ENCODE measurements at places on chromosomes 5 and 9. TPM values are rescaled to one million over a fixed set of nuclear protein-coding genes. Genes with fewer than 3 reads are reported as not detected.

- no peak for DNase-seq
- no peaks in the 10 kb centered on the region for H3K36me3 ChIP-seq
- H3K27me3 ChIP-seq: peaks cover 32% of the 10 kb centered on the region
- no peak overlapping the region for H3K4me3 ChIP-seq
- no peaks in the 10 kb centered on the region for H3K4me1 ChIP-seq
These were observed 9.7 kb upstream of the TGFBI start for GRCh38 chr5:136018814-136019783.

GRCh38 chr5:180829726-180830125 lies 27.1 kb upstream of the MGAT1 start:
- DNase-seq: no peak
- H3K36me3 ChIP-seq: peaks cover 42% of the 10 kb centered on the region
- peaks cover 42% of the 10 kb centered on the region for H3K4me1 ChIP-seq
- peak overlapping the region; percentile 99 for H3K27ac ChIP-seq
- peak overlapping the region; percentile 98 for H3K4me3 ChIP-seq

- DNase-seq: no peak
- H3K27me3 ChIP-seq: no peaks in the 10 kb centered on the region
- no peak overlapping the region for H3K4me3 ChIP-seq
- H3K4me1 ChIP-seq: peaks cover 5% of the 10 kb centered on the region
- no peaks in the 10 kb centered on the region for H3K36me3 ChIP-seq
- H3K27ac ChIP-seq: no peak overlapping the region
These were observed 33.6 kb upstream of the FBP1 start for GRCh38 chr9:94672811-94673487.

DNA sequence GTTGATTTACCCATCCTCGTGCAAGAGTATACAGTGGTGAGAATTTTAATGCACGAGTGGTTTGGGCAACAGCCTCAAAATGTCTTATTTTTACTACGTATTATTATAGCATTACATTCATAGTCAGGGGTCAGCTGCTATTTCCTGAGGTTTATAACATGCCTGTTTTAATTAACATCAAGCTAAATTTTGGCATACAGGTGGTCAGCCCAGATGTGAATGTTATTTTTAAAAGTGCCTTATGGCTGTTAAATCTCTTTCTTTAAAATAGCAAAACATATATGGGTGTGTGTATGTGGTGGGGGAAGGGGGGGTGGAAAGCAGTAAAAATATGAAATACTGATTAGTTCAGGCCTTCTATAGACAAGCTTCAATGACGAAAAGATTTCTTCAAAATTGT lies 424.5 kb upstream of the CLINT1 start:
- no peak overlapping the region for H3K4me3 ChIP-seq
- no peaks in the 10 kb centered on the region for H3K27me3 ChIP-seq
- DNase-seq: no peak
- no peaks in the 10 kb centered on the region for H3K4me1 ChIP-seq
- H3K27ac ChIP-seq: no peak overlapping the region

PCDHGA1 gene
- not detected for total RNA-seq

GRCh38 chr5:55923177-55923771 lies 71.5 kb downstream of the IL6ST start:
- peak overlapping the region; percentile 90 for H3K4me3 ChIP-seq
- no peaks in the 10 kb centered on the region for H3K36me3 ChIP-seq
- H3K27me3 ChIP-seq: peaks cover 4% of the 10 kb centered on the region
- no peak for DNase-seq

TMOD1 gene
- 1.5 TPM for total RNA-seq

TMEM215 gene
- not detected for total RNA-seq

POLR3G gene
- 25.7 TPM for total RNA-seq

DNA sequence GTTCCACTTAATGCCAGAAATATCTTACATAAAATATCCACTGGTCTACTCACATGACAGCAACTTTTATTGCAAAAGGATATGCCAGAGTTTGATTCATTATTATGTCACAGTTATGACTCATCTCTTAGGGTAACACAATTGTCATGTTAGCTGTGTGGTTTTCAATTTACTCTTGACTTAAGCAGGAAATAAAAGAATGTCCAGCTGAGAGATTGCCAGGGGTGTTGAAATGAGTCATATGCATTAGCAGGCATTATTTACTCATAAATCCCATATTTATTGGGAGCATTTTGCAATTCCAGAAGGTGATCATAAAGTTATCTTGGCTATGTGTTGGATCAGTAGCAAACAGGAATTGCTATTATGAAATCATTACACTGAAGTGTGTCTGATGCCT lies 1164.6 kb upstream of the CDH18 start:
- no peaks in the 10 kb centered on the region for H3K4me1 ChIP-seq
- no peak overlapping the region for H3K4me3 ChIP-seq
- no peaks in the 10 kb centered on the region for H3K36me3 ChIP-seq
- no peaks in the 10 kb centered on the region for H3K27me3 ChIP-seq
- H3K27ac ChIP-seq: no peak overlapping the region

DNA sequence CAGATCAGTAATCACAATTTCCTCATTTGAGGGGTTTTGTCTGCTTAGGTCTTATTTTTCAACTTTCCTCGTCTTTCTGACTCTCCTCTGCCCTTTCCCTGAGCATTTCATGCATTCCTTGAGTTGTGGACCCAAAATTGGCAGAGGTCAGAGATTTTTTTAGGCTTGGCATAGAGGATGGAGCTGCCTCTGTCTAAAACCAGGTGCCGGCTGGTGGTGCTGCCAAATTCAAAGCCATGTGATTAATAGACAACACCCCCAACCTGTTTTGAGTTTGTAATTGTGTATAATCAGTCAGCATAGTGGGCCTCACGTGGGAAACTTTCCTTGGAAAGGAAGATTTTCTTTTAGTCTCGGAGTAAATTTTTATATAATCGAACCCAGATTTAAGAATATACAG lies 39.6 kb downstream of the TJP2 start:
- H3K27me3 ChIP-seq: no peaks in the 10 kb centered on the region
- no peaks in the 10 kb centered on the region for H3K4me1 ChIP-seq
- DNase-seq: no peak
- H3K27ac ChIP-seq: no peak overlapping the region
- no peaks in the 10 kb centered on the region for H3K36me3 ChIP-seq

FCHO2 gene
- total RNA-seq: 0.52 TPM

DNA sequence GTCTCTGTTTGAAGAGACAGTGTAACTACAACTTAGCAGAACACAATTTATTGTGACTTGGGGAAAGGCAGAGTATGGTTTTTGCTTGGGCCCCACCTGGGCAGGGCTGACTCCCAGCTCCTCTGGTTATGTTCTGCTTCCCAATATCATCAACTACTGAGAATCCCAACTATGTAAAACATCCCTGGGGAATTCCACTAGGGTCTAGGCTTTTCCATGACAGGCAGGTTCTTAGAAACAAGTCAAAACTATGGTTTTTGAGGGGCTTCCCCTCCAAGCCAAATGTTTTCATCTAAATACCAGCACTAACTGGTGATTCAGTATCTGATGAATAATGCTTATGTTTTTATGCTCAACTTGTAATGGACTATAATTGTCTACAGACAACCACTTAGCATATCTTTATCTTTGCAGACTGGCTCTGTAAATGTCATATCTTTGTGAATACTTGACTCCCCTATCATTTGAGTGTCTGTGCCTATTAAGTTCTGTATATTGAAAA lies 409.5 kb downstream of the PDE4D start:
- H3K36me3 ChIP-seq: no peaks in the 10 kb centered on the region
- no peak for DNase-seq
- H3K4me3 ChIP-seq: peak overlapping the region; percentile 3
- H3K4me1 ChIP-seq: peaks cover 24% of the 10 kb centered on the region

LECT2 gene
- total RNA-seq: not detected

DNA sequence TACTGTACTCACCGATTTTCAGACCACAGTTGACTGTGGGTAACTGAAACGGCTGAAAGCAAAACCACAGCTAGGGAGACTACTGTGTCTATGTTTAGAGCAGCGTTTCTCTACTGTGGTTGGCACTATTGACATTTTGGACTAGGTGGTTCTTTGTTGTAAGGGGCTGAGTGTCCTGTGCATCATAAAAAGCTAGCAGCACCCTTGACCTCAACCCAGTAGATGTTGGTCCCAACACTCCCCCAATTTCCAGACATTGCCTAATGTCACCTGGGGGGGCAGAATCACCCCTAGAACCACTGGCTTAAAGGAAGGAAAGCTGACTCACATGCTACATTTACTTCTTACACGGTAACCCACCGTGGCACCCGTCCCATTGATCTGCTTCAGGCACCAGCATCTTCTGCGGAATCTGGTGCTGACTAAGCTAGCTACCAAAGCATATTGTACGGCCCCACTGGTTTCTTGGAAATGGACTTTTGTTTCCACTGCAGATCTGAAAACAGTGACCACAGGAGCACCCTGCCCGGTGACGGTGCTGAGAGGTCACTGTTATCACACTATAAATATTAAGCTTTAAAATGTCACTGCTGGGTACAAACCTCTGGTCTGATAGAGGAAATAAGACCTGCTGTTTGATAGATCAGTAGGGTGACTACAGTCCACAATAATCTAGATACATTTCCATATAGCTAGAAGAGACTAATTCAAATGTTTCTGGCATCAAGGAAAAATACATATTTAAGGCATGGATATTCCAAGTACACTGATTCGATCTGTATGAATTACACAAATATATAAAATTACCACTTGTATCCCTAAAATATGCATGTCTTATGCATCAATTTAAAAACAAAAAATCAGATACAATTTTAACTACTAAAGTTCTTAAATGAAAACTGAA lies 151.4 kb downstream of the HSD17B3 start:
- H3K4me1 ChIP-seq: peaks cover 36% of the 10 kb centered on the region
- peak overlapping the region; percentile 8 for H3K4me3 ChIP-seq
- H3K27me3 ChIP-seq: peaks cover 48% of the 10 kb centered on the region

GZMA gene
- 0.66 TPM for total RNA-seq

GMCL2 gene
- not detected for total RNA-seq

PCDHGC5 gene
- not detected for total RNA-seq

GRCh38 chr5:43553381-43553780 lies 3.5 kb downstream of the PAIP1 start:
- peaks cover 21% of the 10 kb centered on the region for H3K4me1 ChIP-seq
- no peaks in the 10 kb centered on the region for H3K27me3 ChIP-seq
- no peak overlapping the region for H3K27ac ChIP-seq
- H3K4me3 ChIP-seq: no peak overlapping the region
- peaks cover 9% of the 10 kb centered on the region for H3K36me3 ChIP-seq

GRCh38 chr5:127997201-127997704 lies 86.3 kb upstream of the SLC12A2 start:
- no peaks in the 10 kb centered on the region for H3K4me1 ChIP-seq
- H3K36me3 ChIP-seq: peaks cover 16% of the 10 kb centered on the region
- H3K27me3 ChIP-seq: no peaks in the 10 kb centered on the region

DNA sequence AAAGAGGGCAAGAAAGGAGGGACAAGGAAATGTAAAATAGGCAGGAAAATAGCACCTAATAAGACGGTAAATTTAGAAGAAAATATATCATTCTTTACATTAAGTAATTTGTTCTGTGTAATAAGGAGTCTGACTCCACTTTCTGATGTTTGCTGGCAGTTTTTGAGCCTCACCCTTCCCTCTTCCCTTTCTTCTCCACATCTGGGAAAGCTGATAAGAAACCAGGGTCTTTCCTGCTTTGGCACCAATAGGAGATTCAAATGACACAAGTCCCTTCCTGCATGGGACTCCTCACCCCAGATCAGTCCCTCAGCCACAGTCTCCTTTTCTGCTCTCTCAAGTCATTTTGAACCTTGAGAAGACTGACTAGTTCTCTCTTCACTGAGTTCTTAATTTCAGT lies 31.2 kb upstream of the LECT2 start:
- no peaks in the 10 kb centered on the region for H3K4me1 ChIP-seq
- H3K4me3 ChIP-seq: no peak overlapping the region
- H3K36me3 ChIP-seq: no peaks in the 10 kb centered on the region
- H3K27ac ChIP-seq: no peak overlapping the region

DNA sequence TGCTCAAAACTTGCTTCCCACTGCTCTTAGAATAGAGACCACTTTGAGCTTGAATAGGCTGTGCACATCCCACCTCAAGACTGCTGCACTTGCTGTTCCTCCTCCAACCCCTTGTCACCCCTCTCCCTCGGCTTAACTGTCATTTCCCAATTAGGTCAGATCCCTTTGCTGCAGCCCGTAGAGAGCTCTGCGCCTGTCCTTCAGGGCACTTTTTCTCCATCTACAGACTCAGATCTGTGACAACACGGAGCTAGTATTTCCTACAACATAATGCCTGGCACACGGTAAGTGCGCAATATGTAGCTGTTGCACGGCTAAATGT lies 485 bp upstream of the HABP4 start:
- peaks cover 31% of the 10 kb centered on the region for H3K4me1 ChIP-seq
- DNase-seq: no peak
- no peak overlapping the region for H3K27ac ChIP-seq
- peak overlapping the region; percentile 63 for H3K4me3 ChIP-seq
- H3K27me3 ChIP-seq: peaks cover 12% of the 10 kb centered on the region

ZNF169 gene
- total RNA-seq: 4.2 TPM

DNA sequence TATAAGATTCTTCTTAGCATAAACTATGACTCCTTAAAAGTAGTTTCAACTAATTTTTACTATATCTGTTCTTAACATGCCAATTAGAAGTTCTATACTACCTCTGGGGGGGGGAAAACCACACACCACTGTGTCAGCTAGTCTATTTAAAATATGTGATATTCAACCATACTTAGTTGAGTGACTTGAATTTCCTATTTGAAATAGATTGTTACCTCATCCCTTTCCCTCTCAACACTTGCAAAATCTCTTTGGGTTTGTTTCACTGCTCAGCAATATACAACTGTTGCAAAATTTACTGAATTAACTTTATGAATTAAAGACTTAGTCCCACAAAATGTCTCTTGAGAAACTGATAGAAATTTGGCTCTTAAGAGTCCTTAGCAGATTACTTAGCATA lies 151.1 kb upstream of the POU5F2 start:
- H3K27me3 ChIP-seq: no peaks in the 10 kb centered on the region
- H3K4me3 ChIP-seq: no peak overlapping the region
- DNase-seq: no peak
- peaks cover 3% of the 10 kb centered on the region for H3K4me1 ChIP-seq
